ENCODE measurements at places on chromosomes 16 and 17.
A peak's percentile ranks its signal among the peaks of the same experiment; 100 is the strongest.

DNA sequence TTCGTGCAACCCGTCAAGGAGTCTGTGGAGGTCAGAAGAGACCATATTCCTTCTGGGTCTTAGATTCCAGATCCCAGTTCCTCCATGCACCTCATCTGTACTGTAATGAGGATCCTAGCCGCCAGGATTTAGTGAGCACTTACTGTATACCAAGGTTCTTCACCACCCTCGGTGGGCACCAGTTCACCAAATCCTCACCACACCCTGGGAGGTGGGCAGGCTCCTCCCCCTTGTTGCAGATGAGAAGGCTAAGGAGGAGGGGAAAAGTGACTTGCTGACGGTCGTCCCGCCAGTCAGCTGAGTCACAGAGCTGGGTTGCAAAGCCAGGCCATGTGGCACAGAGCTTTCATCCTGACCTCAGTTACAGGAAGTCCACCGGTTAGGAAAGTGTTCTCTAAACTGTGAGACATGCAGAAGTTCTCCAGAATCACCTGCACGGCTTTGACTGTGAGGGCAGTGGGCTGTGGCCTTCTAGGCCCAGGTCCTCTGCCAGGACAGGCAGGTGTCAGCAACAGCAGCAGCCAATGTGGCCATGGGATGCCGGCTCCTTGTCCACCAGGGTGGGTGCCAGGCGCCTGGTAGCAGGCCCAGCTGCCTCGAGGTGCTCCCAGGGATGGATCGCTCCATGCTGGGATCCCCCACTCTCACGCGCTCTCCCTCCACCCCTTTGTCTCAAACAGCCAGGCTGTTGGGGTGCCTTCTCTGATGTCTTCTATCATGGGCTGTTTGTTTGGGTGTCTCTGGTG is 240.3 kb upstream of the GSE1 start:
- no peak for DNase-seq

- DNase-seq = no peak
These were observed 414.1 kb upstream of the CDH8 start for GRCh38 chr16:62450291-62450690.

DNA sequence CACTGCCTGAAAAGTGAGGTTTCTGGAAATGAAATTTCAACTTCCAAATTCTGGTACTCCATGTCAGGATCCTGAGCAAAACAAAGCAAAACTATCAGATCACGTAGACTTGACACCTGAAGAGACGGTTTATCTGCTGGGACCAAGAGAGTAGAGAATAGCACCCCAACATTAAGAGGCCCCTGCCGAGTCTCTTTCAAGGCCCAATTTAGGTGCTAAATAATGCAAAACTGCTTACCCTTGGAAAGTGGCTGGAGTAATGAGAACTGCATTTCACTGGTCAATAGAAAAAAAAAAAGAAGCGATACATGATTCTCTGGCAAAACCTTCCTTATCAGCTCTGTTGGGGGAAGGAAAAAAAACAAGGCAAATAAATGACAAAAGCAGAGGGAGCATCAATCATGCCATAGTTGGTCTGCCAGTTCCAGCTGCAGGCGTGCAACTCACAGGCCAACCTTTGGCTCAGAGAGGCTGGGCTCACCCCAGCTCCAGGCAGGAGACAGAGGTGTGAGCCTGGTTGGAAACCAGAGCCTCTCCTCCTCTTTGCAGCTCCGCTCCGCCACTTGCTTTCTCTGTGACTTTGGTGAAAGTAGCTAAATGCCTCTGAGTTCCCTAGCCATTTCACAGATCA is 595.2 kb downstream of the TOX3 start:
- no peak for DNase-seq

- no peak for DNase-seq
These were observed 119.1 kb downstream of the IRF8 start for GRCh38 chr16:86018071-86018470.

DNA sequence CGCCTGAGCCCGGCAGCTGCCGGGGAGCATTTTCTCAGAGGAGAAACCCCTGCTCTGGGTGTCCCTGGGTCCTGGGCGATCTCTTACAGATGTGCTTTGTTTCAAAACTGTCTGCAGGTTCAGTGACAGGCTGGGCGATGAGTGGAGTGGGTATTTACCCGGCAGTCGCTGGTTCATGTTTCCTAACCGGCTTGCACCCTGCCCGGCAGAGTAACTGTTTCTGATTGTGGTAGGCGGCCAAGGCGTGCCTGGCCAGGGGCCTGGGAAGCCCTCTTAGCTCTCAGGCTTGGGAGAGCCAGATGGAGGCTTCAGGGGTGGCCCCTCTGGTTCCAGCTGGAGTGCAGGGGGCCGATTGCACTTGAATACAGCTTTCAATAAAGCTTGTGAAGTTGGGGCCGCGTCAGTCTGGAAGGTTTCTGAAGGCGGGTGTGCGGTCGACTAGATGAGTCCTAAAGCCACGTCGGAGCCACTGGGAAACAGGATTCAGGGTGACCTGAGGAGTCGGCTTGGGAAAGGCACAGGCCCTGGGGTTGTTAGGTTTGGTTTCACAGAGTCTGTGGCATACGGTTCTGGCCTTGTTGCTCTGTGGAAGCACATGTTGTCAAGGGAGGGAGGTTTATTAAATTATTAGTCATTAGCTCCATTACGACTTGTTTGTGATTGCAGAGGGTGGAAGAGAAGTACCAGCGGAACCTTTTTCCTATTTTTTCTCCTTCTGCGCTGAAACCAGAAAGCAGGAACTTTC is 1.4 kb downstream of the BAIAP2 start:
- DNase-seq = no peak

DNA sequence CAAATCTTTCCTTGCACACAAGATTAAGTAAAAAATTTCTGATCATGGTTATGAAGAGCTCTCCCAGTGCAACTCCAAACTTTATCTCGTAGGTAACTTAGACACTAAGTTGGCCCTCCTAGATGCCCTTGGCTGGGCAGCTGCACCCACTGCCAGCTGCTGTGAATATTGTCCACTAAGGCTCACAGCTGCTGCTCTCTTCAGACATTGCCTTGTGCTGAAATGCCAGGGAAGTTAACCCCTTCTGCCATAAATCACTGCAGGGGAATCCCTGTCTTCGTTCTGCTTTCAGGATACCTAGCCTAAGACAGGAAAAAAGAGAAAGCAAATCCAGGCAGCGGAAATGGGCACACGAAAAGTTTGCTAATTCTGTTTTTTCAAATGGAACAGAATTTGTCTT is 106.4 kb downstream of the IRX5 start:
- no peak for DNase-seq

GRCh38 chr17:10648956-10649355 is 8.2 kb downstream of the MYH3 start:
- DNase-seq = no peak

- DNase-seq = peak; percentile 58
These were observed 379 bp upstream of the OTOP2 start for GRCh38 chr17:74923538-74924249.

GRCh38 chr17:260944-261343 is 79.5 kb upstream of the DOC2B start:
- no peak for DNase-seq

GRCh38 chr16:87618216-87618615 is 15.9 kb downstream of the JPH3 start:
- no peak for DNase-seq

GRCh38 chr17:65143889-65144604 is 6.9 kb downstream of the RGS9 start:
- no peak for DNase-seq

Measured in T-helper 2 cell (primary cell).